ENCODE measurements at places on chromosomes 13 and 19. TPM values are rescaled to one million over a fixed set of nuclear protein-coding genes. Genes with fewer than 3 reads are reported as not detected.

The NLRP7 gene
- under 0.01 TPM for total RNA-seq

The RFPL4AL1 gene
- total RNA-seq = not detected

The ERICH4 gene
- not detected for total RNA-seq

The ZNF490 gene
- total RNA-seq = 12.1 TPM

The GJB2 gene
- 0.29 TPM for total RNA-seq

The CBLC gene
- total RNA-seq = not detected

The SBK3 gene
- total RNA-seq = not detected

The ATXN8OS gene
- total RNA-seq = not detected

The TINCR gene
- total RNA-seq = not detected

The SCEL gene
- total RNA-seq = not detected

The UHRF1 gene
- 12.7 TPM for total RNA-seq

The DZIP1 gene
- total RNA-seq = 52.7 TPM

The VSTM1 gene
- not detected for total RNA-seq

The LRP3 gene
- total RNA-seq = 36.2 TPM

The RPS16 gene
- 236 TPM for total RNA-seq

The CHMP2A gene
- 140 TPM for total RNA-seq

The ZNF98 gene
- total RNA-seq = not detected

The ZNF540 gene
- total RNA-seq = 0.44 TPM

The TRMT1 gene
- 29.5 TPM for total RNA-seq

The SLC25A41 gene
- under 0.01 TPM for total RNA-seq

The ZNF471 gene
- total RNA-seq = 5.0 TPM

The TUBB4A gene
- not detected for total RNA-seq

The LSR gene
- 0.29 TPM for total RNA-seq

The PRR12 gene
- 4.5 TPM for total RNA-seq

The ZNF723 gene
- not detected for total RNA-seq

The GADD45GIP1 gene
- total RNA-seq = 24.0 TPM

The UPK1A gene
- total RNA-seq = not detected

The RNF113B gene
- total RNA-seq = not detected

The ENOX1 gene
- total RNA-seq = 1.6 TPM

The CEACAM6 gene
- not detected for total RNA-seq

The KLK14 gene
- total RNA-seq = 0.17 TPM

The UBE2L5 gene
- 0.17 TPM for total RNA-seq

The INSR gene
- total RNA-seq = 30.6 TPM

The SHD gene
- not detected for total RNA-seq

The TGFBR3L gene
- total RNA-seq = 0.58 TPM

The CGB3 gene
- total RNA-seq = not detected

The GSX1 gene
- not detected for total RNA-seq

The PPP1R15A gene
- total RNA-seq = 70.0 TPM

The CGB2 gene
- not detected for total RNA-seq

The SULT2A1 gene
- not detected for total RNA-seq

The PABPC3 gene
- 0.15 TPM for total RNA-seq

The WIZ gene
- total RNA-seq = 15.3 TPM

The CCNE1 gene
- total RNA-seq = 4.1 TPM

The LILRB5 gene
- total RNA-seq = under 0.01 TPM

The ZNF415 gene
- total RNA-seq = 4.8 TPM

The C19orf33 gene
- not detected for total RNA-seq

The INSL3 gene
- not detected for total RNA-seq

The ZNF69 gene
- 4.0 TPM for total RNA-seq

The HSPBP1 gene
- 28.8 TPM for total RNA-seq

The EFNA2 gene
- not detected for total RNA-seq

The PRR36 gene
- under 0.01 TPM for total RNA-seq
